B cell (primary cell): ENCODE measurements at places on chromosomes 4 and X. TPM values are rescaled to one million over a fixed set of nuclear protein-coding genes. Genes with fewer than 3 reads are reported as not detected.

DNA sequence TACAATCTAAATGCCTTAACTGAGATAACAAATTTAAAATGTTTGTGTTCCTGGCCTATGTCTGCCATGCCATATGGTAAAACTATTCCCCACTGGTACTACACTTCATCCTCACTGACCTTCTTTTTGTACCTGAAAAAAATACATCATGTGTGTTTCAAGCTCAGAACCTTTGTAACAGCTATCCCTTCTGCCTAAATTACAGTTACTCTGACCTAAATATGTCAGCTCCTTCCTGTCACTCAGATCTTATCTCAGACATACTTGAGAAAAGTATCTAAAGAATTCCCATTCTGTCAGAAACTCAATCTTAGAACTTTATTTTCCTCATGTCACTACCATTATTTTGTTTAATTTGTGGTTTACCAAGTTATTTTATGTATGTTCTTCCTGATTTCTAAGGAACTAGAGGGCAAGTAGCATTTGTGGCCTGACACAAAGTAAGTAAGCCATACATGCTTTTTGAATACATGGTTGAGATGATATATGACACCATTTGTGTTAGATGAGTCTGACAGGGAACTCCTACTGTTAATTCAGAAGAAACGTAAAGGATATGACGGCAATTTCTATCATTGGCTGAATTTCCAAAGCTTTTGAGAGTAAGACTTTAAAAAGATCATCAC is 456.5 kb upstream of the NDST3 start:
- DNase-seq: no peak

SOX3 gene
- total RNA-seq: not detected in 2 replicates

CSN1S1 gene
- not detected in 2 replicates for total RNA-seq

GRCh38 chr4:86326400-86326799 is 33.5 kb downstream of the MAPK10 start:
- DNase-seq: no peak

DNA sequence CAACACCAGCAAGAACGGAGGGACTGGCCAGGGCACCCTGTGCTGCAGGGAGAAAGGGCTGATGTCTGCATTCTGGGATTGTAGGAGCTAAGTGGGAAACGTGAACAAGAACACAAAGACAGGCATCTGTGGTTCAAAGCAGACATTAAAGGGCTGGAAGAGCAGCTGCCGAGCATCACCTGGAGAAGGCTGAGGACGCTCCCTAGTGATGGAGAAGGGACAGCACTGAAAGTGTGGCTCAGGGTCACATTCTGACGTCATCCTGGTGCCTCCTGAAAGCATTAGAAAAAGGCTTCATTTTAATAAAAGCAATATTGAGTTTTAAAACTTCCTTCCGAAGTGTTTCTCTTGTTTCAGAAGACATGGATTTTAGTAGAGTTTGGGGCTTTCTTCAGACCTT is 62.3 kb downstream of the CLDN22 start:
- no peak for DNase-seq

GRCh38 chr4:131093303-131093702 is 1997.4 kb downstream of the C4orf33 start:
- no peak for DNase-seq

GRCh38 chr4:146283758-146284651 is 69.7 kb downstream of the REELD1 start:
- DNase-seq: no peak

DNA sequence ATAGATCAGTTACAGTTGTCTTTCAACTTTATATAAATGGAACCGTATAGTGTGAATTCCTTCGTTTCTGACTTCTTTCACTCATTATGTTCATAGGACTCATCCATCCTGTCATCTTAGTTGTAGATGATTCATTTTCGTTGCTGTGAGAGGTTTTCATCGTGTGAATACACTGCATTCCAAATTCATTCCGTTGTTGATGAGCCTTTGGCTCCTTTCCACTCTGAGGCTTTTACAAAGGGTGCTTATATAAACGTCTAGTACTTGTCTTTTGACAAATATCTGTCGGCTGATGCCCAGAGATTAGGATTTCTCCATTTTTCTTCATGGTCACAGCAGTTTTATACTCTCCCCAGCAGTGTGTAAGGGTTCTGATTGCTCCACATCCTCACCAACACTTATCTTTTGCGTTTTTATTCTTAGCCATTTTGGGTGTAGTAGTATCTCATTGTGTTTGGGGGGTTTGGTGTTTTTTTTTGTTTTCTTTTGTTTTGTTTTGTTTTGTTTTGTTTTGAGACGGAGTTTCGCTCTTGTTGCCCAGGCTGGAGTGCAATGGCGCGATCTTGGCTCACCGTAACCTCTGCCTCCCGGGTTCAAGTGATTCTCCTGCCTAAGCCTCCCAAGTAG is 48.6 kb downstream of the LRP2BP start:
- no peak for DNase-seq

- DNase-seq: no peak
These were observed 155.4 kb upstream of the FTHL17 start for GRCh38 chrX:31227250-31227649.

CHRDL1 gene
- total RNA-seq: not detected in 2 replicates

GRCh38 chrX:12411831-12412230 is 273.6 kb downstream of the FRMPD4 start:
- DNase-seq: no peak

DNA sequence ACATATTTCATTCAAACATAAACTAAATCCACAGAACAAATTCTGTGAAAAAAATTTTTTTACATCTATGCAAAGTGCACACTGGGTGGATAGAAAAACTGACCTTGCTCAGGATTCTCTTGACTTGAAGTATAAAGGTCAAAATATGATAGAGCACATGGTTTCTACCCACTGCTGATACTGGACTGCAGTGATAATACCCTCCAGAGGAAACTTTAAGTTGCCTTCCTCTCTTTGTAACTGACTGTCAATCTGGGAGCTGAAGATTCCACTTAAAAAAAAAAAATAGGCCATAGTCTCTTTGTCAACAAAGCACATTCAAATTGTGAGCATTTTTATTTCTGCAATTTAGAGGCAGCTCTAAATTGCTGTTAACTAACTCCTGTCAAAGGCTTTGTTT is 3.2 kb upstream of the AMMECR1 start:
- no peak for DNase-seq

GRCh38 chr4:147587041-147587440 is 30.2 kb upstream of the TMEM184C start:
- no peak for DNase-seq

DNA sequence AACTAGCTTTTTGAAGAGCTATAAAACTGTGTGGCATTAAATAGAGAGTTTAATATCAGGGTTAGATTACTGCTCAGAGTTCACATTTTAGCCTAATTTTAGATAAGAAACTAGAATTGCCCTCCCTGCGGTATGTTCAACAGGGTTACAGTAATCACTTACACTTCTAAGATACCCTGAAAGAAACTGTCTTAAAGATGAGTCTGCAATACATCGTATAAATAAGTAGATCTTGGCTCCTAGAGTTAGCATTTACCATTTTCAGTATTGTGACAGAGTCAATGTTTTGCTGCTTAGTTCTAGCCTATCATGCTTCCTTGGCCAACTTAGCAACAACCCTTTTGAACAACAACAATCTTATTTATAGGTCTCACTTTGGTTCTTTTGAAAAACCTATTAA is 217.8 kb upstream of the NDST4 start:
- no peak for DNase-seq

DNA sequence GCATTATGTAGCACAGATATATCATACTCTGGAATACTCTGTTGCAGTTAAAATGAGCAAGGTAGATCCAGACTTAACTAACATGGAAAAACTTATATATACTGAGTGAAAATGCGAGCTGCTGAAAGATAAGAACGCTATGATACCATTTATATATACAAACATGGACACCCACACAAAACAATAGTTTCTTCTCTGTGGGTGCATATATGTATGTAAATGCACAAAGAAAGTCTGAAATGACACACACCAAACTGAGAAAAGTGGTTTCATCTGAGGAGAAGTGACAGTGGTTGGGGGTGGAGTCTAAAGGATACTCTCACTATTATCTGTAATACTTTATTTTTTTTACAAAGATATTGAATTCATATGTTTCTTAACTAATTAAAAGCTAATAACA is 12.2 kb upstream of the FGF2 start:
- DNase-seq: no peak

- DNase-seq: no peak
These were observed 2.2 kb downstream of the USO1 start for GRCh38 chr4:75726577-75726976.

DNA sequence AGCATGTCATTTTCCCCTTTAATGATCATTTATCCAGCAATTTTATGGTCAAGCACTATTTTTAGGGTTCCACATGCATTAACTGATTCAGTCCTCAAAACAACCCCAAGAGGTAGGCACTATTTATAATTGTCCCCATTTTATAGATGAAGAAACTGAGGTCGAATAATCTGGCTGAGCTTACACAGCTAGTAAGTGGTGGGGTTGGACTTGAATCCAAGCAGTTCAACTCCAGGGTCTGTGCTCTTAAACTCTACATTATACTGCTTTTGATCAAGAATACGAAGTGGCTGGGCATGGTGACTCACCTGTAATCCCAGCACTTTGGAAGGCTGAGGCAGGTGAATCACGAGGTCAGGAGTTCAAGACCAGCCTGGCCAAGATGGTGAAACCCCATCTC is 3.2 kb upstream of the CHRNA9 start:
- DNase-seq: no peak

- DNase-seq: no peak
These were observed 66.2 kb upstream of the SLC7A11 start for GRCh38 chr4:138308356-138308755.

GRCh38 chr4:133668061-133668851 is 519.2 kb downstream of the PCDH10 start:
- DNase-seq: no peak

DNA sequence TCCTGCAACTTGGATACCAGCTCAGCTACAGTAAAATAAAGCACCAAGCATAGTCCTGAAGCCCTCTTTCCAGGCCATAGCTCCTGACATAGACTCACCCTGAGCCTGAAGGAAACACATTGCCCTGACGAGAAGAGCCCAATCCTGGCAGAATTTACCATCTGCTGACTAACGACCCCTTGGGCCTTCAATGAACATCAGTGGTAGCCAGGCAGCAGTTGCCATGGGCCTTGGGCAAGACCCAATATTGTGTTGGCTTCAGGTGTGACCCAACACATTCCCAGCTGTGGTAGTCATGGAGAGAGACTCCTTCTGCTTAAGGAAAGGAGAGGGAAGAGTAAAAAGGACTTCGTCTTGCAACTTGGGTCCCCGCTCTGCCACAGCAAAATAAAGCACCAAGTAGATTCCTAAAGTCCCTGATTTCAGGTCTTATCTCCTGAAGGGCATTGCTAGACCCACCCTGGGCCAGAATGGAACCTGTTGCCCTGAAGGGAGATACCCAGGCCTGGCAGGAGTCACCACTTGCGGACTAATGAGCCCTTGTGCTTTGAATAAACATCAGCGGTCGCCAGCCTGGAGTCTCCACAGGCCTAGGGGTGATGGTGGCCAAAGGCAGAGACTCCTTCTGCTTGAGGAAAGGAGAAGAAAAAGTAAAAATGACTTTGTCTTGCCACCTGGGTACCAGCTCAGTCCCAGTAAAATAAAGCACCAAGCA is 902.6 kb downstream of the C4orf33 start:
- no peak for DNase-seq

GRCh38 chrX:22135171-22135711 is 103.1 kb downstream of the PHEX start:
- DNase-seq: no peak

DNA sequence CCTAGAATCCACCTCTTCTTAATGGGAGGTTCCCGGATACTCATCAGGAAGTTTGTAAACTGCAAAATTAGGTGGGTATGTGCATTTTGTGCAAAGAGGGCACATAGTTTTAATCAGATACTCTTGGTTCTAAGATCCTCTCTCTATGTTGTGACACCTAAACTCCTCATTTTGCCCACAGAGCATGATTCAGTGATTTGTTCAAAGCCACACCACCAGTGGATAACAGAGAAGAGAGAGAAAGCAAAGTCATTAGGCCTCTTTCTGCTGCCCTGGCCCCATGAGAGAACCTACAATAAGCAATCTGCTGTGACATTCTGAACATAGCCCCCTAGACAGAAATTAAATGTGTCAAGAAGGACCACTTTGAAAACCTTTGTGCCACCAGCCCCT is 72.3 kb upstream of the STIM2 start:
- no peak for DNase-seq

GRCh38 chr4:158936238-158936637 is 166.6 kb upstream of the RAPGEF2 start:
- DNase-seq: no peak

DNA sequence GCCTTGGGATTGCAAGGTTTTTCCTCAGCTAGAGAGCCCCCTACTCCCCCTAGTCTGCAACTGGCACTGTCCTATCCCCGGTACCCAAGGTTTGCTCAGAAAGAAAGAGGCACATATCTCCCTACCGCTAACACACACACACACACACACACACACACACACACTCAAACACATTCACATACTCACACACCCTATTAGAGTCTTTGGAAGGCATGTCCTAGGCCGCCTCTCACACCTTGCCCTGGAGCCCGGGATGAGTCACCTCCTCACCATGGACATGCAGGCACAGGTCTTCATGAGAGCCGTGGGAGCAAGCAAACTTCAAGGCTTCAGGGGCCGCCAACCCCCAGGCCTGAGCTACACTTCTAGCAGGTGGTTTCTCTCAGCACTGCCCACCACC is 49.2 kb downstream of the PJA1 start:
- no peak for DNase-seq

DNA sequence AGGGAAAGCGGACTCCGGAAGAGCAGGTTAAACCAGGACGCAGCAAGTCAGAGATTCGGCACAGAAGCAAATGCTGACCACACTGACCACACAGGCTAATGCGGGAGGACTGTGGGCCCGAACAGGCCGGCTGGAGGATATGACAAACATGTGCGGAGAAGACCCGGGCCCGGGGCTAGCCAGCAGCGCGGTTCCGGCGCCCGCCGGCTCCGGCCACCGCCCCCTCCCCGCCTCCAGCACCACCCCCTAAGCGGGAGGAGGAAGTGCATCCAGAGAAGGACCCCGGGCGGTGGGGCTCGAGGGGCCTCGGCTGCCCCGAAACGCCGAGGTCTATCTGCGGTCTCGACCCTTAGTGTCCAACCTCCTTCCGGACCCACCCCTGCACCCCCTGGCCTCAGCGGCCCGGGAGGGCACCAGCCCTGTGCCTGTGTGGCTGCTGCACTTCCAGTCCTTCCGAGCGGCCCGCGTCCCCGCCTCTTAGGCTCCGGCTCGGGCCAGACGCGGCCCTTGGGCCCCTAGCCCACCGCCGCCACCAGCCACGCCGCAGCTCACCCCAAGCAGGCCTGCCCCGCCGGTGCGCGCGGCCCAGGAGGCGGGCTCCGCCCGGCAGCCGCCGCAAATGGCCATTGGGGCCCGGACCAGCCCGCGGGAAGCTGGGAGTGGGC is 2.1 kb downstream of the ELOVL6 start:
- no peak for DNase-seq

DCAF4L1 gene
- 0.19 and 0.20 TPM in 2 replicates for total RNA-seq

- no peak for DNase-seq
These were observed 14.4 kb downstream of the CCDC110 start for GRCh38 chr4:185457136-185457535.

ZNF157 gene
- 0.99 and 1.1 TPM in 2 replicates for total RNA-seq
